ENCODE measurements at places on chromosomes 5 and 9.
A peak's percentile ranks its signal among the peaks of the same experiment; 100 is the strongest.

GRCh38 chr9:14272927-14273528 lies 40.9 kb downstream of the NFIB start:
- no peak for DNase-seq

DNA sequence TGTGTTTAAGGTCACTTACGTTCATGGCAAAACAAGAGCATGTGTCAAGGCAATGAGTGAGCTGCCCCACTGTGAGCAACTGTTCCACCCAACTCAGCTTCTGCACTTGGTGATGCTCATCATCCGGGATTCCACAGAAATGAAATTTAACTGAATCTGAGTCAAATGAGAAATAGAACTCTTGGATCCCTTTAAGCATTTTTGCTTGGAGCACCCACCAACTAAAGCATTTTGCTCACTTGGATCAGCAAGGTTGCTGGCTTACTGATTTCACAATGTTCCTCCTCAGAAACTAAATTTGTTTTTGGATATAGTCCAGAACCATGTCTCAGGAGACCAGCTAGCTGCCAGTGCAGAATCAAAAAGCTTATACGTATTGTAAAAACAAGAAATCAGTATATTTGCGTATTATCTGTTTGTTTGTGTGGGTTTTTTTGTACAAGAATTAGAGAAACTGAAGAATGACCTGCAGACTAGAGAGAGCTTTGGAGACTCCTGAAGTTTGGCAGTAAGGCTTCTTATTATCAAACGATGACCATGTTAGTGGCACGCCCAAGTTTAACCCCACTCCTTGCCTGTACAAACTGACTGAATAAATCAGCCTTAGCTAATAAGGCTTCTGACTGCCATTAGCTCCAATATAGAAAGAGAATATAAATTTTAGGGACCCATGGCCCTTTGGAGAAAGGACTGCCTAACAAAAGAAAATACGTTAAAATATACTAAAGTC lies 153.8 kb upstream of the FST start:
- DNase-seq: no peak

- peak; percentile 9 for DNase-seq
Measured at GRCh38 chr9:99105152-99106043, 485 bp downstream of the TGFBR1 start.

GRCh38 chr5:116652196-116652729 lies 77.6 kb upstream of the SEMA6A start:
- DNase-seq: no peak

DNA sequence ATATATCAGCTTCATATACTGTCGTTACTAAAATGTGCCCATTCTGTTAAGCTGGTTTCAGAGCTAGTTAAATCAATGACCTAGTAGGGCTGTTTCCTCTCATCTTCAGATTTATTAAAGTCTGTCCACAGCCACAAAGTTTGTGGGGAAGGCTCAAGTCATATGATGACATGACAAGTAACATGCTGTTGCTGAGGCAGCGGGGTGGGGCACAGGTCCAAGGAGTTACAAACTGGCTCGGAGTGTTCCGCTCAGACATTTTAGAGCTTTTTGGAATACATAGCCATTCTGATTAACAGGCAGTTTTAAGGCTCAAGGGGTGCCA lies 2.7 kb upstream of the ANP32B start:
- DNase-seq: no peak

- DNase-seq: peak; percentile 44
Measured at GRCh38 chr9:132630811-132631210, 39.0 kb downstream of the DDX31 start.

DNA sequence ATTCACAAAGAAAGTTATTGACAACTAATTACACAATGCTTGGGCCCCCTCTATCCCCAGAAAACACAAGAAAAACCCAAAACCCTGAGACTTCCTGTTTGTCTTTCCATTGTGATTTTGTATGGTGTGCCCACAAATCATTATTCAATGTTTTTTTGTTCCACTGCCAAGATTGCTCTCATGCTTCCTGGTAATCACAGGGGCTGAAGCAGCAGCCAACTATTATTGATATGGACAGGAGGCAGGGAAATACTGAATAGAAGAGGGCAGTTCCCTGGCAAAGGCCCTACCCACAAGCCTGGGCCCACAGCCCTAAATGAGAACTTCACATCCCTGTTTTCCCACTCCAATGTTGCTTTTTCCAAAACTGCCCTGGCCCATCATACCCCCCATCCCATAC lies 21.5 kb upstream of the RFK start:
- peak; percentile 53 for DNase-seq

- no peak for DNase-seq
Measured at GRCh38 chr9:36471359-36471758, 71.3 kb upstream of the RNF38 start.

GRCh38 chr5:78640662-78641474 lies 7.7 kb downstream of the LHFPL2 start:
- no peak for DNase-seq

GRCh38 chr9:109504689-109505088 lies 6.6 kb upstream of the PTPN3 start:
- no peak for DNase-seq

DNA sequence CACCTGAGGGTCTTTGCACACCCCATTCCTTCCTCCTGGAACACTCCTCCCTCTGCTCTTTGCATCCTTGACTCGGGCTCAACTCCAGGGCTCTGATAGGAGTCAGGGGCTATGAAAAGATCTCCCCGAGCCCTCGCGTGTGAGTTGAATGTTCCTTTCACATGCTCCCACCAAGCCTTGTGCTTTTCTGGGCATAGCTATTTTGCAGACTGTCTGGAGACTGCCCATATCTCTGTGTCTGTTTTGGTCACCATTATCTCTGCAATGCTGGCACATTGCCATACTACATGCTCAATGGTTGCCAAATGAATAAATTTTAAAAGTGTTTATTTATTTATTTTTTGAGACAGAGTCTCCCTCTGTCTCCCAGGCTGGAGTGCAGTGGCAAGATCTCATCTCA lies 56.9 kb upstream of the PLPP1 start:
- no peak for DNase-seq

- DNase-seq: peak; percentile 1
Measured at GRCh38 chr5:131382407-131383395, 118.8 kb downstream of the CDC42SE2 start.

DNA sequence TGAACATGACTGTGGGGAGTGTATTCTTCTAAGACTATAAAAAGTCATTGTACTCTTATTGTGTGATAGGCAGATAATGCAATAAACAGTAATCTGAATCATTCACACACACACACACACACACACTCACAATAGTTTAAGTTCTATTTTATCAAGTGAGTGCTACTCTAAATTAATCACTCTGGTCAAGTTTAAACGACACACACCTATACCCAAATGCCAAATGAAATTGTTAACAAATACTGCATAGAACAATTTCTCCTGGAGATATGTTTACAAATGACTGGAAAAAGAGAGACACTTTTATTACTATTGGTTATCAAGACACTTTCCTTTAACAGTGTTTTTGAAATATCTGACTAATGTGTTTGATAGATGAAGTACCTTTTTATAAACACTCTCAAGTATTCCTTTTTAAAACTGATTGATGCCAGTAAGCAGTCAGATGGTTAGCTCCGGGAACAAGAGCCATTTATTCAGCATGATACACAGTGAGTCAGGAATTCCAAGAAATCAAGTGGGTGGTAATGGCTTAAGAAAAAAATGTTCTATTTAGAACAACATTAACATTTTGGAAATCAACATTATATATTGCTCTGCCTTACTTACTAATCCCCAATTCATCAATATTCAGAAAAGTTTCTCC lies 521.6 kb upstream of the ST8SIA4 start:
- DNase-seq: peak; percentile 22

DNA sequence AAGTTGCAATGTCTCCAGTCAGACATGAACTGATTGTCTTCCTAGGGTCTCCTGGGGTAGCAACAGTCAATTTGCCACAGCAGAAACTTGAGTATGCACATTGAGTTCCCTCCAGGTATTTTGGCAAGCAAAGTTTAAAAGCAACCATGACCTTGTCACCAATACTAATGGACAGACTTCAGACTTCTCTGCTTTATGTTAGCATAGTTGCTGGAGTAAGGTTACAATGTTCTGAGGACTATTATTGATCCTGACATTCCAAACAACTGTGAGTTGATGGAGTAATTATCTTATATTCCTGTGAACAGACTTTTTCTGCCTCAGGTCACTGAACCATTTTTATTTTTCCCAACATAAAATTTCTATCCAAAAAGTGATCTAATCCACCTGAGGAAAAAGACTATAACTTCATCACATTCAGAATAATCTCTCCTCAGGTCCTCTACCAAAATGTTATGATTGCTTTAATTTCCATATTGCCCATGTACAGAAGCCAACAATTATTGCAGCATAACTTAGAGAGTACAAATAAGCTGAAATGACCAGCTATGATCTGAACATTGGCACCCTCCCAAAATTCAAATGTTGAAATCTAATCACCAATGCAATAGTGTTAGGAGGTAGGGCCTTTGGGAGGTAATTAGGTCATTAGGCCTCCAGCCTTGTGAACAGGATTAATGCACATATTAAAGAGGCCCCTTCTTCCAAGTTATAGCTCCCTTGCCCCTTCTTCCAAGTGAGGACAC lies 228.3 kb downstream of the PDE4D start:
- no peak for DNase-seq

DNA sequence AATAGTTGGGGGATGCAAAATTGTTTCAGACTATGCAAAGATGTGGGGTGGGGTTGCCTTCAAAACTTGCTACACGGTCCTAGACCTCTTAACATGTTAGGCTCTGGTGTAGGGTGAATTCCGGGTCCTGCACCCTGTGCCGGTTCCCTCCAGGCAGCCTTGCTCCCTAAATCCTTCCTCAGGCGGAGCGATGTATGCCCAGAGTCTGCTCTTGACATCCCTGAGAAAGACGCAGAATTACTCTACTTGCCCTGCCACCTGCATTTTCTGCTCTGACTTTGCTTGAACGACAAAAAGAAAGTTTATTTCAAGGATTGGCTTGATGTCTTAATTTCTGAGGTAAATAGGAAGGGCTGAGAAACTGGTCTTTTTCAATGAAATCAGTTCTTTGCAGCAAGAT lies 691 bp downstream of the THBS4 start:
- no peak for DNase-seq

GRCh38 chr5:147057051-147057450 lies 177.8 kb upstream of the STK32A start:
- DNase-seq: no peak

GRCh38 chr5:176629853-176630680 lies at the start of the genes EIF4E1B and SNCB:
Gene EIF4E1B, plus strand, starts transcription at chr5:176630675. Its CDS starts 12,113 bp downstream, at chr5:176642788.
Gene SNCB, minus strand, starts transcription at chr5:176630534. Its CDS starts 880 bp downstream, at chr5:176629654.
- peak; percentile 14 for DNase-seq

DNA sequence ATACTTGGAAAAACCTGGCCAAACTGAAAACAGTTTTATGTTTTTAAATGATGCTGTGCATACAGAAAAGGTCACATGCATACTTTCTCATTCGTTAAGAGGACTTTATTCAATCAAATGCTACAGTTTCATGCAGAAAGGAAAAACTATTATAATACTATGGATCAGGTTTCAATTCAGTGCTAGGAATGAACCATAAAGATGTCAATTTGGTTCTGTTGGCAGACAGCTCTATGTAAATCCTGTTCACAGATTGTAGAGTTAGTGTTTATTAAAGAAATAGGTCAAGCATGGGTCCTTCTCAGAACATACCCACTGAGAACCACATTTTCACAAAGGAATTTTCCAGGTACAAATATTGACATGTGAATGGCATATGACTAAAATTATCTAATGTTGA lies 57.1 kb downstream of the RETREG1 start:
- DNase-seq: no peak

GRCh38 chr5:108720391-108720790 lies 27.3 kb upstream of the FER start:
- DNase-seq: no peak

GRCh38 chr5:6909901-6910300 lies 196.7 kb downstream of the TENT4A start:
- DNase-seq: no peak

DNA sequence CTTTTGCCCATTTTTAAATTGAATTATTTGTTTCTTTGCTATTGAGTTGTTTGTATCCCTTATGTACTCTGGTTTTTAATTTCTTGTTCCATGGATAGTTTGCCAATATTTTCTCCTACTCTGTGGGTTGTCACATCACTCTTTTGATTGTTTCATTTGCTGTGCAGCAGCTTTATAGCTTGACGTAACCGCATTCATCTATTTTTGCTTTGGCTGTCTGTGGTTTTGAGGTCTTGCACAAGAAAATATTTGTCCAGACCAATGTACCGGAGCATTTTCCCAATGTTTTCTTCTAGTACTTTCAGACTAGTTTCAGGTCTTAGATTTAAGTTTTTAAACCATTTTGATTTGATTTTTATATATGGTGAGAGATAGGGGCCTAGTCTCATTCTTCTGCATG lies 36.2 kb upstream of the ZNF366 start:
- DNase-seq: no peak

- no peak for DNase-seq
Measured at GRCh38 chr9:127384016-127384730, 12.8 kb upstream of the SLC2A8 start.

GRCh38 chr9:137460363-137461315 lies 1.5 kb upstream of the NSMF start:
- no peak for DNase-seq

- peak; percentile 49 for DNase-seq
Measured at GRCh38 chr5:128213340-128213739, 129.8 kb downstream of the SLC12A2 start.

DNA sequence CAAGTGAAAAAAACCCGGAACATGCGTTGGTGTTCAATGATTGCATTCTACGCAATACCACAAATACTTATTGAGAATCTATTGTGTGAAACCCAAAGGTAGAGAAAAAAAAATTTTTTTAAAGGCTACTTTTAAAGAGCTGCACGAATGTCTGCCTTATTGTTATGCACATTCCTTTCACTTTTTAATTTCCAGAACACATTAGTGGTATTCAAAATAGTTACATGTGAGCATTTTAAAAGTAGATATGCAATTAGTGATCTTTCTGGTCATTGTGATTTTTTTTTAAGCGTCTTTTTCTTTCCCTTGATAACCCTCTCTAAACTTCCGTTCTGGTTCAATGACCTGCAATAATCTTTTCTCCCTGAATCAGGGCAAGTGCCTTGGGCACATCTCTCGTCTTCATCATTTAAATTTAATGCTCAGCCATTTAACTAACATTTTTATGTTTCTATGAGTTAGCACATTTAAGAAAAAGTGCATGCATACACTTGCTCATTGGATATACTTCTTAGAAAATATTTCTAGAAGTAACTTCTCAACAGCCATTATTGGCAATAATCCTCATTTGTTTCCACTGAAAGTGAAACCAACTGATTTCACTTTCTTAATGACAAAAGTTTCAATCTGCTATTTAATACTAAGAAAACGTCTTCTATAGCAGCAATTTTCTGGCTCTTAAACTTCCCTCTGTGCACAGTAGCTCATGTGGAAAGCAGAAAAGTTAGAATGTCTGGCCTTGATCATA lies 80.3 kb downstream of the CDH6 start:
- DNase-seq: no peak

DNA sequence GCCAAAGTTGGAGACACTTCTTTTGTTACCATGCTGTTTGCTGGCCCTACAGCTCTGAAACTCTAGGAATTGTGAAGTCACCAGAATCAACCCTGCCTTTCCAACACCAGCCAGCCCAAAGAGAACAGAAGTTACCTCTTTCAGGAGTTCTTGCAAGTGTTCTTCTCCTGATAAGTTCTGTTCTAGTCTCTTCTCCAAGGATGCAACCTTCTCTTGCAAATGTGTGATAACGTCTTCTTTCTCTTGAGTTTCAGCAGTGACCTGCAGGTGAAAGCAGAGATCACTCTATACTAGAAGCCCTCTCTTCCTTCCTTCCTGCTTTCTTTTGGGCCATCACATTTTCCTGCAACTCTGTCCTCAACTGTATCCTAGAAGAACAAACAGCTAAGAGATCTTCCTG lies 29.1 kb downstream of the GOLGA1 start:
- DNase-seq: no peak

GRCh38 chr5:108028412-108028811 lies 353.5 kb downstream of the FBXL17 start:
- DNase-seq: no peak

Data from NCI-H1105 treated with DMSO at 0.1 percent for 48 hours (cell line).